Bronchial epithelial cell (primary cell): ENCODE measurements at places on chromosomes 13 and 19. TPM values are rescaled to one million over a fixed set of nuclear protein-coding genes. Genes with fewer than 3 reads are reported as not detected.

GRCh38 chr13:95019886-95020285, 281.4 kb downstream of the ABCC4 start:
- DNase-seq = no peak

DNA sequence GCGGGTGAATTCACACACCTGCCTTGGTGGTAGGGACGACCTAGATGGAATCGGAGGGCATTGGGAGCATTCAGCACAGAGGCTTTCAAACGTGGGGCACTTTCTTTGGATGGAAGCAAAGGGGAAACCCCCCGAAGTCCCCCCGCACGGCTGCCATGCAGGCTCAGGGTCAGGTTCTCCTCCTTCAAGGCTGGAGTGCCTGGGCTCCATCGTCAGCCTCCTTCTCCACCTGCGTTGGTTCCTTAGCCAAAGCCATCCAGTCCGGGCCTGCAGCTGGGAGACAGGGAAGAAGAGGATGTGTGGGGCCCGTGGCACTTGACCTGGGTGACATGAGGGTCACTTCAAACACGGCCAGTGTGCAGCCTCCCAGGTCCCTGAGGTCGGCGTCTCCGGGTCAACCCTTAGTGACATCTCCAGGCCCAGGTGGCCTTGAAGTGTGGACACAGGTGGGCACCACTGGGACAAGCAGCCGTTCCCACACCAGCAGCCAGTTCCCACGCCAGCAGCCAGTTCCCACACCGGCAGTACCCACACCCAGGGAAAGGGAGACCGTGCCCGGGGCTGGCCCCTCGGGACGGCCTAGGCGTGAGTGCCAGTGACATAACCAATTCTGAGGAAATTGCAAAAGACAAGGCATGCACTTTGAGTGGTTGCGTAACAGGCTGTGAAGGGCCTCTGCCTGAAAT, 116.0 kb downstream of the SOX1 start:
- DNase-seq = no peak

DNA sequence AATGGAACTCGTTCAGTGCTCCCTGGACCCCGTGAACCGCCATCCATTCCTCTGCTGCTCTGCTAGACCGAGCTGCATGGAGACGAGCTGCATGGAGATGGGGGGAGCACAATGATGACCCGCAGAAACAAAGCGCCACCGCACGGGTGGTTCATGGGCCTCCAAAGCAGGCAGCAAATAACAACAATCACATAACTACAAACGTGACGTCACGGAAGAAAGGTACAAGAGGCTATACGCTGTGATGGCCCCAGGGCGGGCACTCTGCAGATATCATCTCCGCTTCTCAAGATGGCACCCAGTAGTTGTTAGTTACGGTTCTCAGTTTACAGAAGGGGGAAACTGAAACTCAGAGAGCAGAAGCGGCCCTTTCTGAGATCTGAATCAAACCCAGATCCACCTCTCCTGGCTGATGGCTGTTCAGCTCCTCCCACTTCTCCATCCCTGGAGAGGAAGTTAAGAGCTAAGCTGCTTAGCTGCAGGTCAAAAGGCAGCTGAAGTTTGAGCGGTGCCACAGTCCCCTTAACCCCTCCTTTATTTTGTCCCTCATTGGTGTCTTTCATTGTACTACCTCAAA, 1.7 kb downstream of the ATP13A1 start:
- no peak for DNase-seq

GRCh38 chr13:98133946-98134345, 8.9 kb upstream of the FARP1 start:
- DNase-seq = no peak

The CPB2 gene
- not detected in 2 replicates for total RNA-seq

The PDX1 gene
- total RNA-seq = not detected in 2 replicates

- peak; percentile 42 for DNase-seq
Measured at GRCh38 chr13:48575031-48575430, 42.2 kb upstream of the RCBTB2 start.

GRCh38 chr19:44891016-44891882, at the start of gene TOMM40:
TSS of gene TOMM40 (plus strand) at chr19:44891254. CDS start at chr19:44891416, 162 bp downstream.
- DNase-seq = peak; percentile 98

- DNase-seq = no peak
Measured at GRCh38 chr19:22605275-22606211, 28.6 kb upstream of the ZNF492 start.

The SYT5 gene
- total RNA-seq = 0.13 and 0.26 TPM in 2 replicates

The EXOC3L2 gene
- not detected in 2 replicates for total RNA-seq

GRCh38 chr13:108575430-108575829, 54.0 kb upstream of the MYO16 start:
- no peak for DNase-seq
